ENCODE measurements at places on chromosomes 1 and 21.

- DNase-seq, result no peak
Measured at GRCh38 chr1:81681114-81681513, 119.6 kb upstream of the ADGRL2 start.

DNA sequence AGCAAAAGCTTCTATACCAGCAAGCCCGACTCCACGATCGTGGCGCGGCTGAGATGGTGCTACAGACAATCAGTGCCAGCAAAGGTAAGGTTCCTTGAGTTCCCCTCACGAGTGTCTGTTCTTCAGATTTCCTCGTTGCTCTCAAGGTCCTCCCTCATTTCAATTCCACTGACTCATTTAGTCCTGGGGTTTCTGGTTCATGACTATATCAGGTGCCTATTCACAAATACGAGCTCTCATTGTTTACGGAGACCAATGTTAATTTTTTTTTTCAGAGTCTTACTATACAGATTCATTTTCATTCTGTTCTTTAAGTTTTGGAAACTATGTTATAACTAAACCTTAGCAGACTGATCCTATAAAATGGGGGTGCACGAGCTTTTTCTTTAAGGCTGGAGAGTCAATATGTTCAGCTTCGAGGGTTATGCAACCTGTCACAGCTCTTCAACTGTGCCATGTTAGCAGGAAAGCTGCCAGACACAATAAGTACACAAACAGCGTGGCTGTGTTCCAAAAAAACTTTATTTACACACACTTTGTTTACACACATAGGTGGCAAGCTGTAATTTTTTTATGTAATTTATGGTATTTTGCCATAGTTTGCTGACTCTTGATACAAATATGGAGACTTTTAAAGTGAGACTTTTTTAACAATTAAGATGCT lies 134.3 kb downstream of the ZP4 start:
- DNase-seq, result no peak

DNA sequence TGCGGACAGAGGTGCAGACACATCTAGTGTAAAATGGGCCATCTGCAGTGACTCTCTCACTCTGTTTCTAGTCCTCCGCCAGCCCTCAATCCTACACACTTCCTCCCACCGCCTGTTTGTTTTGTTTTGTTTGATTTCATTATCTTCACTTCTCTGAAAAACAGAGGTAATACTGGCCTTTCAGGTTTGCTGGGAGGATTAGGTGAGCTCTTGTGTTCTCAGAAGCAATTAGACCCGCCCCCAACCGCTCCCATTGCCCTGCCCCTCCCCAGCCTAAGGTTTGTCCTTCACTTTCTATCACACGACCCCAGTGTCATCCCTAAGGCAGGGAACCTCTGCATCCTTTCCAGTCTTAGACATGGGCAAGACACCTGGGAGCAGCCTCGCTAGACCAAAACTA lies 43.2 kb upstream of the TACSTD2 start:
- DNase-seq, result peak; percentile 40

DNA sequence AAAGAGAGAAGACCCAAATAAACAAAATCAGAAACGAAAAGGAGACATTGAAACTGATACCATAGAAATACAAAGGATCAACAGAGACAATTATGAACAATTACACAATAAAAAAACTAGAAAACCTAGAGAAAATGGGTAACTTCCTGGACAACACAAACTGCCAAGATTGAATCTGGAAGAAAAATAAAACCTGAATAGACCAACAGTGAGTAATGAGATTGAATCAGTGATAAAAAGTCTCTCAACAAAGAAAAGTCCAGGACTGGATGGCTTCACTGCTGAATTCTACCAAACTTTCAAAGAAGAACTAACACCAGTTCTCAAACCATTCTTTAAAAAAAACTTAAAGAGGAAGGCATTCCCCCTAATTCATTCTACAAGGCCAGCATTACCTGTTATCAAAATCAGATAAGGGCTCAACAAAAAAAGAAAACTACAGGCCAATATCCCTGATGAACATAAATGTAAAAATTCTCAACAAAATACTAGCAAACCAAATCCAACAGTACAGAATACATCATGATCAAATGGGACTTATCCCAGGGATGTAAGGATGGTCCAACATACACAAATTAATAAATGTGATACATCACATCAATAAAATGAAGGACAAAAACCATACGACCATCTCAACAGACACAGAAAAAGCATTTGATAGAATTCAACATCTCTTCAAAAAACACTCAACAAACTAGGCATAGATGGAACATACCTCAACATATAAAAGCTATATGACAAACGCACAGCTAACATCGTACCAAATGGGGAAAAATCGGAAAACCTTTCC lies 119.9 kb downstream of the ACBD6 start:
- no peak for DNase-seq

DNA sequence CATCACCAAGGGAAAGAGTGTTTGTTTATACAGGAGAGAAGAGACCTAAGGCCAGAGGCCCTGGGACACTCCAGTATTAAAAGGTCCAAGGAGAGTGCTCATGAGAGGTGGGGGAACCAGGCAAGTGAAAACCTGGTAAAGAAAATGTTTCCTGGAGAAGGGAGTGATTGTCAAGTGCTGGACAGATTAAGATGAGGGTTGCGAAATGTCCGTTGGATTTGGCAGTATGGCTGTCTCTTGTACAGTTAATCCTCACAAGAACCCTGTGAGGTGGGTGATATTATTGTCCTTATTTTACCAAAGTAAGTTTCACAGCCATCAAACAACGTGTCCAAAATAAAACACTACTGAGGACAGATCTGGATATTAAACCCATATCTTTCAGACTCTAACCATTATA lies 44.2 kb downstream of the RPAP2 start:
- peak; percentile 24 for DNase-seq
